Activated naive CD4-positive, alpha-beta T cell treated with anti-CD3 and anti-CD28 coated beads, Interleukin-2, amount 10 ng/mL, durations not matched to agents 5 hours and 36 hours (primary cell): ENCODE measurements at places on chromosomes 1 and 21. TPM values are rescaled to one million over a fixed set of nuclear protein-coding genes. Genes with fewer than 3 reads are reported as not detected.

The S100B gene
- total RNA-seq, result 0.68 TPM

The INAVA gene
- not detected for total RNA-seq

The AIRE gene
- not detected for total RNA-seq

The PLPP3 gene
- total RNA-seq, result not detected

The IGSF9 gene
- total RNA-seq, result not detected

The MYOG gene
- not detected for total RNA-seq

The NHLH1 gene
- total RNA-seq, result 0.18 TPM

The NECTIN4 gene
- total RNA-seq, result not detected

The G0S2 gene
- total RNA-seq, result 1.3 TPM

The FABP3 gene
- total RNA-seq, result not detected

The CACNA1E gene
- total RNA-seq, result 0.05 TPM

The TEX38 gene
- total RNA-seq, result not detected

The OLFML3 gene
- 0.35 TPM for total RNA-seq

The IVL gene
- not detected for total RNA-seq

The FCER1A gene
- total RNA-seq, result not detected

The KIRREL1 gene
- not detected for total RNA-seq

The AKR1A1 gene
- 143 TPM for total RNA-seq

The SPRR2E gene
- not detected for total RNA-seq

The NFYC gene
- 66.3 TPM for total RNA-seq

The MPL gene
- not detected for total RNA-seq

The OXCT2 gene
- 0.17 TPM for total RNA-seq

The MTARC1 gene
- total RNA-seq, result not detected

The NGF gene
- not detected for total RNA-seq

The OPRD1 gene
- not detected for total RNA-seq

The GJA8 gene
- not detected for total RNA-seq

The SLAMF7 gene
- total RNA-seq, result 8.2 TPM

The DCST1 gene
- not detected for total RNA-seq

The COQ8A gene
- total RNA-seq, result 28.2 TPM

The GNG4 gene
- total RNA-seq, result 0.41 TPM

The S100A2 gene
- 0.33 TPM for total RNA-seq

The KCND3 gene
- not detected for total RNA-seq

The ADAMTS5 gene
- total RNA-seq, result not detected

The CFAP141 gene
- total RNA-seq, result not detected

The MXRA8 gene
- total RNA-seq, result 0.12 TPM
